ENCODE measurements at places on chromosomes 16 and 17.

DNA sequence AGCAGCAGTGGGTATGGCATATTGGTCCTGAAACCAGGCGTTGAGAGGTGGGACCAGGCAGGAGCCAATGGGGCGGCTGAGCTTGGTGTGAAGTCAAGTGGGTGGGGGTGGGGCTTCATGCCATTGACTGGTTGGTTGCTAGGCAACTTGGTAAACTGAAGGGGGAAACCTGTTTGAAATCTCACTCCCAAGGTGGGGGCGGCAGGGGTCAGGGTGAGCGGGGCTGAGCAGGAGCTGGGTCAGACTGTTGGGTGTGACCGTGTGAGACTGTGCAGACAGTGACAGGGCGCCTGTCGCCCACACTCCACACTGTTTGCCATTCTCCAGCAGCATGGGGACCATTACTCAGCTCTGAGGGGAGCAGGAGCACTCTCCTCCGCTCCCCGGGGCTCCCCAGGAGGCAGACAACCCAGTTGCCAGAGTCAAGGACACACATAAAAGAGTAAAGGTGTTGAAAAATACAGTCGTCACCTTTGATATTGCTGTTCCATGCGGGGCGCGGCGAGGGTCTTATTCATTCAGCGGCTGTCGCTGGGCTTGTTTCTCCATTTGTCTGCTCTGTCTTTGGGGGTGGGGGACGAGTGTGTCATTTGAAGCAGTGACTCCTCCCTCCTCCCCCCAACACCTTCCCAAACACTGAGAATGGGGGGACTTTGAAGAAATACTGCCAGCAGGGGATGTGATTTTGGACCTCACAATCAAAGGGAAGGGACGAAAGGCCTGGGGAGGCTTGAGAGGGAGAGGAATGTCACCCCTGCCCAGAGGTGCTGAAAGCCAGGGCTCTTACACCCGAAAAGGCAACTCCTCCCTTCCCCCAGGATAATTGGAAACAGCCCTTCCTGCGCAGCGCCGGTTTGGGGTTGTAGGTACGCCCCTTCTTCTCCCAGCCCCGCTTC lies 1.2 kb upstream of the EFNB3 start:
- peaks cover 18% of the 10 kb centered on the region for H3K4me1 ChIP-seq
- H3K27me3 ChIP-seq: peaks cover 21% of the 10 kb centered on the region
- H3K36me3 ChIP-seq: no peaks in the 10 kb centered on the region
- peak overlapping the region; percentile 62 for H3K27ac ChIP-seq
- peak; percentile 69 for DNase-seq

- DNase-seq: no peak
- no peaks in the 10 kb centered on the region for H3K4me1 ChIP-seq
- H3K36me3 ChIP-seq: peaks cover 5% of the 10 kb centered on the region
Observed at GRCh38 chr17:36106493-36106835, 2.8 kb downstream of the CCL4 start.

- H3K4me3 ChIP-seq: no peak overlapping the region
- no peaks in the 10 kb centered on the region for H3K36me3 ChIP-seq
- no peak for DNase-seq
- peaks cover 31% of the 10 kb centered on the region for H3K4me1 ChIP-seq
- H3K27ac ChIP-seq: no peak overlapping the region
Observed at GRCh38 chr17:72733619-72734282, 358.7 kb downstream of the SLC39A11 start.

- no peak overlapping the region for H3K27ac ChIP-seq
- no peaks in the 10 kb centered on the region for H3K27me3 ChIP-seq
- DNase-seq: no peak
- H3K4me3 ChIP-seq: no peak overlapping the region
Observed at GRCh38 chr16:18047761-18048160, 288.8 kb downstream of the NPIPA8 start.

- no peaks in the 10 kb centered on the region for H3K36me3 ChIP-seq
- H3K4me3 ChIP-seq: no peak overlapping the region
- no peak overlapping the region for H3K27ac ChIP-seq
- no peaks in the 10 kb centered on the region for H3K27me3 ChIP-seq
- no peak for DNase-seq
- no peaks in the 10 kb centered on the region for H3K4me1 ChIP-seq
Observed at GRCh38 chr17:6752068-6752909, 3.6 kb upstream of the XAF1 start.

Data from glutamatergic neuron (in vitro differentiated cells).